ENCODE measurements at places on chromosomes 4 and X.
A peak's percentile ranks its signal among the peaks of the same experiment; 100 is the strongest.

DNA sequence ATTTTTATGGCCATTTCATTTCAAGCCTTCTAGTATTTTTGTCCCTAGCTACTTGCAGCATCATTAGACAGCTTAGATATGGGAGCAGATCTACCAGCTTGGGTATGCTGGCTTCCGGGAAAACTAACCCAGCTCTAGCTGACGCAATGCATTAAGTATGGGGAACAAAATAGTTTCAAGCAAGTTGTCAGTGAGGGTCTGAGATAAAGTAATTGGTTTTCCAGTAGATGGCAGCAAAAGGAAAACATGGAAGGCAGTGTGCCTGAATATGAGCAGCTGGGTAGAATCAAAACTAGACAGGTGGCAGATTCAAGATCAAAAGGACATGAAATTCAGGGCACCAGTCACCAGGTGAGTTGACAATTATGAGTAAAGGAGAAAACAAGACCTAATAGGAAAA lies 340.9 kb upstream of the CTSO start:
- DNase-seq = no peak

- no peak for DNase-seq
These were observed 16.6 kb downstream of the GEMIN8 start for GRCh38 chrX:14013054-14013453.

GRCh38 chr4:71187404-71188155 lies 151.2 kb upstream of the SLC4A4 start:
- DNase-seq = no peak

GRCh38 chr4:154084864-154085263 lies 296.0 kb upstream of the SFRP2 start:
- no peak for DNase-seq

- DNase-seq = no peak
These were observed 19.8 kb downstream of the GLRB start for GRCh38 chr4:157095716-157096115.

- DNase-seq = peak; percentile 79
These were observed 797 bp downstream of the TXLNG start for GRCh38 chrX:16786791-16787735.

Measured in activated effector memory CD4-positive, alpha-beta T cell treated with anti-CD3 and anti-CD28 coated beads, Interleukin-2, amount 50 U/mL, for 16 hours (primary cell).